NCI-H82 (cell line): ENCODE measurements at places on chromosomes 16 and 17.
A peak's percentile ranks its signal among the peaks of the same experiment; 100 is the strongest.

GRCh38 chr16:48903039-48903438 is 293.1 kb upstream of the N4BP1 start:
- peak; percentile 4 for DNase-seq

GRCh38 chr16:71676236-71676635 is 48.3 kb downstream of the PHLPP2 start:
- DNase-seq, result no peak

DNA sequence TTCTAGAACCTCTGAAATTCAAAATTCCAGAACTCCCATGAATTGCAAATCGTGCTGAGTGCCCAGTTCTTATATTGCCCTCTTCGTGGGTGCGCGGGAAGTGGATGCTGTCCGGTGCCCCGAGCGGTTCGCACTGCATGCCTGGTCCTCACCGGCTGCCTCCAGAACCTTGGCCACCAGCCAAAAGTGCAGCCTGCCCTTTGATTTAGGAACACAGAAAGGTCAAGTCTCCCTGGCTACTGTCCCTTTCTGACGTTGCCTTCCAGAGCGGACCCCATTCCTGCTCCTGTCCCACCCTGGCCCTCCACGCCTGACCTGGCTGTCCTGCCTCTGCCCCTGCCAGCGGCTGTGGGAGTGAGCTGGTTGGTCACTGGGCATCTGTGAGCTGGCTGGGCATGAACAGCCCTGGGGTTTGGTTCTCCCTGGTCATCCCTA is 9.7 kb downstream of the NEUROD2 start:
- DNase-seq, result no peak

GRCh38 chr17:5419356-5419958 is at the start of gene NUP88:
NUP88 (minus strand) TSS chr17:5419662; CDS start chr17:5419650, 12 bp downstream.
- peak; percentile 99 for DNase-seq

- no peak for DNase-seq
These were observed 134.9 kb downstream of the NLK start for GRCh38 chr17:28177351-28177750.

- peak; percentile 40 for DNase-seq
These were observed 138.9 kb downstream of the SEC14L1 start for GRCh38 chr17:77279448-77280303.

DNA sequence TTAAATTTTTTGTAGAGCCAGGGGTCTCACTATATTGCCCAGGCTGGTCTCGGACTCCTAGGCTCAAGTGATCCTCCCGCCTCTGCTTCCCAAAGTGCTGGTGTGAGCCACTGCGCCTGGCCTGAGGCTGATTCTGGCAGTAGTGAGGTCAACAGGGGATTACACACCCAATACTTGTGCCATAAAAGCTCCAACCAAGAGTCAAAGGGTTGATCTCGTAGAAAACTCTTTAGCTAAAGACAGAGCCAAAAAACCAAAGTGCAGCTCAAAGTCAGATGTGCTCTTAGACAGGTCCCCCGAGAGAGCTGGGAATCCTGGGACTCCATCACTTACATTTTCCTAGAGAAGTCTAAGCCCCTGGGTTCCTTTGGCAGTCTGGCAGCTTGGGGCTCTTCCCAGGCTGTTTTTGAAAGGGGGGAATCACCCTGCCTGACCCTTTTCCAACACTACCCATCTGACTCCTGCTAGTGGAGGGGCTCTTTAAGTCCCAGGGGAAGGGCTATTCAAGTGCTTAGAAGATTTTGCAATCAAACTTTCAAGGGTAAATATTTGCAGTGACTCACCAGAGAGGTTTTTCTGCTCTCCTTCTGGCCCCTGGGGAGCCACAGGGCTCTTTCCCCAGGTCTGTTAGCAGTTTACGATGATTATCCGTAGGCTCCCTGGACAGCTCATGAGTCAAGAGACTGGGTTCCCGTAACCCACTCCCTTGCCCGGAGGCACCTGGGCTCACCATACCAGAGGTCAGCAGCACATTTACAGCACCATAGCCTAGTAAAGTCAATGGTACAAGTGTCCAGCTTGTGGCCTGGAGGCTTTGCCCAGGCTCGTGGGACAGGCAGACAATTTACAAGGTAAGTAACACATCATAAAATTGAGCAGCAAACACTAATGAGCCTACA is 408.7 kb downstream of the SLC39A11 start:
- peak; percentile 34 for DNase-seq

GRCh38 chr16:57273359-57273758 is 11.1 kb downstream of the PLLP start:
- DNase-seq, result no peak

GRCh38 chr17:81700353-81701287 is 2.5 kb upstream of the MRPL12 start:
- no peak for DNase-seq

DNA sequence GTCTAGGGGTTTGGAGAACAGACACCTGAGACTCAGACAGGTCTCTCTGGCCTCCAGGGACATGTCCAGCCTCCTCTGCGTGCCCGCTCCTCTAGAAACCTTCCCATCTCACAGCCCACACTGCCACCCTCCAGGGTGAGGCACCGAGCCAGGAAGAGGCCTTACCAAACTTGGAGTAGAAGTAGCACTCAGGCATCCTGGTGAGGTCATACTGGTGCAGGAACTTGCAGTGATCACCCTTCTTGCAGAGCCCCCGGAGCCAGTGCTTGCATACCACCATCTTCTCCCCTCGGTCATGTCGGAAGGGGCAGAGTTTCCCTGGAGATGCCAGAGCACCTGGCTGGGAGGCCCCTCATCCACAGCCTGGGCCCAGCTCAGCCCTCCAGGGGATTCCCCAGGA is 4.2 kb downstream of the CPSF4L start:
- no peak for DNase-seq

DNA sequence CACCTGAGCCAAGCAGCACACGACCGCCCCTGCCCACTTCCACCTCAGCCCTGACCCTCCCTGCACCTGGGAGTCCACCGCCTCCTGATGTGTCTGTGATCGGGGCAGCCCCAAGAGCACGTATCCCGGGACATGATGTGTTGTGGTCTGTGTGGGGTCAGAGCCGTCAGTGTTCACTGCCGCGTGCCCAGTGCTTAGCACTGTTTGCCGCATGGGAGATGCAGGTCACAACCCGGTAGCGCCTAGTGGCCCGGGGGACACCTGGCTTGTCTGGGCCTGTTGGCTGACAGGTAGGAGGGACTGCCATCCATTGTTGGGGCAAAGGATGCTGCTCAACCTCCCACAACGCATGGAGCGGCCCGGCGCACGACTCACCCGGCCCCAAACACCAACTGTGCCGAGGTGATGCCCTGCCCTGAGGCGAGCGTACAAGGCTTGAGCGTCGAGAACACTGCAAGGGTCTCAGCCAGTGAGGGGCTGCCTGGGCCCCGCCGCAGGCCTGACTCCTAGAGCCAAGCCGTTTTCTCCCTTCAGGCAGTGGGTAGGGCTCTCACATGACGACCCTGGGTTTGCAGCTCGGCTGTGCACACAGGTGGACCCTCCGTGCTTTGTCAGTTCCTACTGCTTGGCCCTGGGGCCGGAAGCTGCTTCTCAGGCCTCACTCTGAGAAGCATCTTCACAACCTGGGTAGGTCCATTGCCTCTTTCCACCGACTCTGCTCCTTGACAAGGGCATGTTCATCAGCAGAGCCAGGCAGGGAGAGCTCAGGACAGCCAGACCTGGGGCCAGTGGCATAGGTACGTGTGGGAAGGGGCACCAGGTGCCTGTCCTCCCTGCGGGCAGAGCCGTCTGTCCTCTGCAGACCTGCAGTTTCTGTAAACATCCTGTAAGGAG is 5.9 kb upstream of the C16orf95 start:
- no peak for DNase-seq

- DNase-seq, result peak; percentile 66
These were observed at the start of gene CTF1 for GRCh38 chr16:30896261-30896888. CTF1 (plus strand) TSS chr16:30896614; CDS start chr16:30896644, 30 bp downstream.

DNA sequence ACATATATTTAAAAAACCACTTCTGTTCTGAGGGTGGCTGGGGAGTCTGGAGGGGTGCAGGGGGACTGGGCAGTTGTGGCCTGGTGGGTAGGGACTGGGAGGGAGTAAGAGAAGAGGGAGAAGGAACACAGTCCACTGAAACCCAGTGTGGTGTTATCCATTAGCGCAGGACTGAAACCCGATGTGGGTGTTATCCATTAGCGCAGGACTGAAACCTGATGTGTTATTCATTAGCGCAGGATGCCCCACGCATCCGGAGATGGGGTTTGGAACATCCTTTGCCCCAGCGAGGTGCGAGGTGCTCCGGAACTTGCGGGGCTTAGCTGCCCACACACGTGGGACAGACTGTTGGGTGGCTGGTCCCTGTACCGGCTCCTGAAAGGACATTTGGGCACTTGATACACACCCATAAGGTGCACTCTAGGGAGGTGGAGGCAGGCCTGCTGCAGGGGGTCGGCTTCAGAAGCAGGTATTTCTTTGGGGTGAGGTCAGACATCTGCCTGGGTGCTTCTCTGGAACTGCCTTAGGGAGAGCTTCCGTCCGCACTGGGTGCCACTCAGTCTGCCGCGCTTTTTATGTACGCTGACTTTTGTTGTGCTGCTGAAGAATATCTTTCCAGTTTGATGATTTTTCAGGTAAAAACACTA is 20.3 kb upstream of the FASN start:
- no peak for DNase-seq

DNA sequence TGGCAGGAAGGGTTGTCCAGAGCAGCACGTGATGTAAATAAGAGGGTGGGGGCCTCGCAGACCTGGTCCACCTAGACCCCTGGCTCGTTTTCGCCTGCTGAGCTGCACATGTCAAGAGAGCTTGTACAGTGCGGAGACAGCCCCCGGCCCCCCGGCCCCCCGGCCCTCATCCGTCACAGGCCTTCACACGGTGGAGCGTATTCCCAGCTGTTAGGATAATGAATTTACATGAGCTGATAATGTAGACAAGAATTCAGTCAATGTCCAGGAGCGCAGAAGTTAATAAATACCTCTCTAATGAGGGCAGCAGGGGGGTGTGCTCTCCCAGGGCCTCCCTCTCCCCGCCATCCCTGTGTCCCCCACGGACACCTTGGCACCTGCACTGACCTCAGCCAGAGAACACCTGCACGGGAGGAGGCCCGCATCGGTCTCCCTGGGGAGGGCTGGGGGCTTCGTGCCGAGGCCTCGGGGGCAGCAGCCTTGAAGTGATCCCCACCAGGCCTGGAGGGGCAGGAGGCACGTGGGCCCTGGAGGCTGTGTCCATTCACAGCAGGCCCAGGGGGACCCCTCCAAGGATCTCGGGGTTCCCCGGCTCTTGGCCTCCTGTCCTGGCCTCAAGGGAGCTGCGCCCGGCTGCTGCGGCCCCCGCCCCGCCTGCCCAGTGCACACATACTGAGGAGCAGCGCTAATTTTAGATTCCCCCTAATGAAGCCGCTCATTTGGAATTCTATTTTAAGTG is 14.6 kb downstream of the GSE1 start:
- DNase-seq, result no peak

DNA sequence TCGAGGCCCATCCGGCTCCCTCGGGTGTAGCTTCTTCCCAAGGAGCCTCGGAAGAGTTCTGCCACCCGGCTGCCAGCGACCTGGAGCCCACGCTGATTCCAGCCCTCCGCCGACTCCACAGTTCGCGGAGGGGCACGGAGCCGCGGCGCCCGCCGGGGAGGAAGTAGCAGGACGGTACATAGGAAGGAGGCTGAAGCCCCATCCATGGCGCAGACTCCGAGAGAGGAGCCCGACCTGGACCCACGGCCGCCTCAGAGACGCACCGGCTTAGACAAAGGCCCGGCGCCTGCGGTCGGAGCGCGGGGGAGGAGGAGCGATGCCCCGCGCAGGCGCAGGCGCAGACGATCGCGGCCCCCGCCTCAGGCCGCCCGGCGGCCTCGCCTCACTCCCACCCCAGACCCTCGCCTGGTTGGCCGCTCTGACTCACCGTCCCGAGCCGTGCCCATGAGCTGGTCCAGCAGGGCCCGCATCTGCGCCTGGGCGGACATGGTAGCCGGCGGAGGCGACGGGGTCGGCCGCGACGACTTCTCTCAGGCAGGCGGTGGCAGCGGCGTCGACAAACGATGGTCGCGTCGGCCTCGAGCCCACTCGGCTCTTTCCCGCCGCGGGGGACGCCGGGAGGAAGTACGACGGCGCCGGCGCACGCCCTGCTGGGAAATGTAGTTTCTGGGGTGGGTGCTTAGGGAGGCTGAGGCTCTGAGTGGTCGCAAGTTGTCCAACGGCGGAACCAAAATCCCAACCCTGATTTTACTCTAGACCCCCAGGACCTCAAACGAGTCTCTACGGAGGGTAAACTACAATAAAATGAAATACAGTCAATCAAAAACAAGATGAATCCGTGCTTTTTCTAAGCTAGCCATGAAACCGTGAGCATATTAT is at the start of gene LUC7L:
LUC7L (minus strand) TSS at position 598 of the 879 bp plus-strand sequence; CDS start at position 488, 110 bp downstream.
- peak; percentile 95 for DNase-seq

DNA sequence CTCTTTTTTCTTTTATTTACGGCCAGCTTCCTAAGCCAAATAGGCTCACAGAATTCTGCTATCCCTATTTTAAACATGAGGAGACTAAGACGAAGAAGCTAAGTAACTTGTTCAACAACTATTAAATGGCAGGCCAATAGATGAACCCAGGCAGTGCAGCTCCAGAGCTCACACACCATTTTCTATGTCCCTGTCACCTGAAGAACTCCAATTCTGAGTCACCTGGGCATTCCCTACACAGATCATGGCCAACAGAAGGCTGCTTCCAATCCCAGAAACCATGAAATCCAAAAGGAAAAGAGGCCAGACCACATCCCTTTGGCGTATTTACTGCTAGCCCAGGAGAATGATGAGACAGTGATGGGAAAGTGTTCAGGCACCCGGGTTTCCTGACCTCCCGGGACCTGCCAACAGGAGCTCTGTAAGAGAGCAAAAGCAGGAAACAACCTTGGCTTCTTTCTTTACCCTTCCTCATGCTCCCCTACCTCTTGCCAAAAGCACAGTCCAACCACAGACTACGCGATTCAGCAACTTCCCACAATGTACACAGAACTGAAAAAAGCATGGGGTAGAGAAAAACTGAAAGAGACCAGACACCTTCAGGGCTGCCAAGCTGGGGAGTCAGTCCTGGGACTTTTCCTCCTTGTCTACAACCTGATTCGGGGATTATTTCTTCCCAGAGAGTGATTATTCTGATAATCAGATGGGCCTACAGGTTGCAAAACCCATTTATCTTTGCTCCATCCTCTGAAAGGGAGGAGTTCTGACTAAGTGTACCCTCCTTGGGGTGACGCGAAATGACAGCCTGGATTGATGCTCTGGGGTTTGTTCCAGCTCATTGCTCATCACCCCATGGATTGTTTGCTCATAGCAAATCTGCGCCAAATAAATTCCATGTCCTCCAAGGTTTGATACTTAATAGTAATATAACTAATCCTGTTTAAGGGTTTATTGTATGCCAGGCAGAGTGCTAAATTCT is 47.8 kb upstream of the HAS3 start:
- DNase-seq, result peak; percentile 72

DNA sequence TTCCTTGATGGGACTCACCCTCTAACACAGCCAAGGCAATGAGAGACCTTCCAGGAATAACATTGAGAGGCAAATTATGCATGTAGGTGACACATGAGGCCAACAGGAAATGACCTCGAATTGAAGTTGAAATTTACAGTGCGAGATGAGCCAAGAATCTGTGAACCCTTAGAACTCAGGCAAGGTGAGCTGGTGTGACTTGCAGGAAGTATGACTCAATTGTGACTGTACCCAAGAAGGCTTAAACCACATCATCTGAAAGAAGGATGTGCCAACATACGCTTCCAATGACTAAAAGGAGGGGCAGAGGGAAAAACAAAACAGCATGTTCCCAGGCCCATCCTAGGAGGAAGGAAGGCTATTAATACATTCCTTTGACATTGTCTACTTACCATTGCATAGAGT is 44.8 kb downstream of the PITPNC1 start:
- DNase-seq, result no peak

- DNase-seq, result peak; percentile 41
These were observed 36.4 kb upstream of the ARHGAP17 start for GRCh38 chr16:25051406-25052150.
